ENCODE measurements at places on chromosomes 12 and 14.

DNA sequence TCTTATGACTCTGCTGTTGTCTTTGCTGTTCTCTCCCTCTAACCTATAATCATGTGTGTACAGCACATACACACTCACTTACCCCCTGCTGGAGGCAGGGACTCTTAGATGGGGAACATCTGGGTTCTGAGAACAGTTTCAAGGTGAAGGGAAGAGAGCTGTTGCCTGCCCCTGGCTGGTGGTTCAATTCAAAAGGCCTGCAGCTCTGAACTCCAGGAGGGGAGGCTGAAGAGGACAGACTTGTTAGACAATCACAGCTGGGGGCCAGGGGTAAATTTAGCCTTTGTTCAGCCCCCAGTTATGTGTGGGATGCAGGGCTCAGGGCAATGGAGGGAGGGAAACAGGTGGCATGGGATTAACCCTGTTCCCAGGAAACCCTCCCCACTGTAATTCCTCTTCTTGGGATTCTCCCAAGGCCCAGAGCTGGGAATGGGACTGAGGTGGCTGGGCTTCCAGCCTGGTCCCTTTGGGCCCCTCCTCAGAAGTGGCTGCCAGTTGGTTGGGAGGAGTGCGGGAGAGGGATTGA is 1.9 kb downstream of the MYL6B start:
- DNase-seq: no peak

DNA sequence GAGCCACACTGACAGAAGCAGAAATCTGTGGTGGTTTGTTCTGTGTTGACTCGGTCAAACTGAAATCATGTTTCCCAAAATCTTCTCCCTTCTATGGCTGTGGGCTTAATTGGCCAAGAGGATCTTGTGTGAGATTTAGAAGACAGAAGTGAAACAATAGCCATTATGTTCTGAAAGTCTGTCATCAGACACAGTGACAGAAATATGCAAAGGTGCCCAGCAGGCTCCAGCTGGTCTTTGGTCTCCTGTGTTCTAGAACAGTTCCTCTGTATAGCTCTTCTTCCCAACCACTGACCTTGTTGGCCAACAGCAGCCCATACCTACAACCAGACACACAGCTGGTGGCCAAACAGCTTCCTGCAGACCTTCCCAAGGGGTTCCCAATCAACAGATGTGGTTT is 25.0 kb upstream of the COCH start:
- no peak for DNase-seq

- DNase-seq: no peak
Observed at GRCh38 chr12:87198181-87198580, 831.0 kb downstream of the C12orf50 start.

GRCh38 chr12:63006536-63006935 is 71.6 kb upstream of the PPM1H start:
- DNase-seq: no peak

DNA sequence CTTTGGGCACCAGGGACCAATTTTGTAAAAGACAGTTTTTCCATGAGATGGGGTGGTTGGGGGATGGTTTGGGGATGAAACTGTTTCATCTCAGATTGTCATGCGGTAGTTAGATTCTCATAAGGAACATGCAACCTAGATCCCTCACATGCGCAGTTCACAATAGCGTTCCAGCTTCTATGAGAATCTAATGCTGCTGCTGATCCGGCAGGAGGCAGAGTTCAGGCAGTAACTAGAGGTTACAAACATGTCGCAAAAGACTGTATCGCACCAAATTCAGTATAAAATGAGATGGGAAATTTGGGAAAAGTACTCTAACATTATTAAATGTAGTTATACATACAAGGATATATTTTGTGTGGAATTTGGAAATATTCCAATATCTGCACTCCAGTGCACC is 213.2 kb upstream of the LRFN5 start:
- no peak for DNase-seq
